Right hindlimb (tissue), 1 donor: ENCODE measurements at places on chromosomes 2 and 18.

GRCh38 chr18:61414086-61414485, 80.9 kb downstream of the CDH20 start:
- no peak for DNase-seq

GRCh38 chr2:164182116-164182627, 439.1 kb downstream of the GRB14 start:
- DNase-seq: no peak

DNA sequence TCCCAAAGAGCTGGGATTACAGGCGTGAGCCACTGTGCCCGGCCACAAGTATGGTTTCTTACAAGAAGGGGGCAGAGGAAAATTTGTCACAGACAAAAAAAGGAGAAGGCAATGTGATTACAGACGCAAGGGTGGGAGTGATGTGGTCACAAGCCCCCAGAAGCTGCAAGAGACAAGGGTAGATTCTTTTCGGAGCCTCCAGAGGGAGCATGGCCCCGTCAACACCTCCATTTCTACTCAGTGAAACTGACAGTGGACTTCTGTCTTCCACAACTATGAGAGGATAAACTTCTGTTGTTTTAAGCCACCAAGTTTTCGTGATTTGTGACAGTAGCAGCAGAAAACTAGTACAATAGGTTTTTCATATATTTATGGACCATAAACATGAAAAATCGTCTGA, 2.1 kb upstream of the TCF7L1 start:
- peak; percentile 44 for DNase-seq

DNA sequence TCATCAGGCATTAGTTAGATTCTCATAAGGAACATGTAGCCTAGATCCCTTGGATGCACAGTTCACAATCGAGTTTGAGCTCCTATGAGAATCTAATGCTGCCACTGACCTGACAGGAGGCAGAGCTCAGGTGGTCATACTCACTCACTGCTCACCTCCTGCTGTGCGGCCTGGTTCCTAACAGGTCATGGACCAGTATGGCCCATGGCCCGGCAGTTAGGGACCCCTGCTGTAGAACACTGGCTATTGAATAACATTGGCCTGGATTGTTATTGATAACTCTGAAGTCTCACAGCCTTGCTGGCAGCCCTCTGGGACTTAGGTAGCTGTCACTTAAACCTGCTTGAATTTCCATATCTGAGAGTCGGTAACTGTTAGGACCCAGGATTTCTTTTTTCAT, 114.5 kb upstream of the ALPP start:
- DNase-seq: no peak

DNA sequence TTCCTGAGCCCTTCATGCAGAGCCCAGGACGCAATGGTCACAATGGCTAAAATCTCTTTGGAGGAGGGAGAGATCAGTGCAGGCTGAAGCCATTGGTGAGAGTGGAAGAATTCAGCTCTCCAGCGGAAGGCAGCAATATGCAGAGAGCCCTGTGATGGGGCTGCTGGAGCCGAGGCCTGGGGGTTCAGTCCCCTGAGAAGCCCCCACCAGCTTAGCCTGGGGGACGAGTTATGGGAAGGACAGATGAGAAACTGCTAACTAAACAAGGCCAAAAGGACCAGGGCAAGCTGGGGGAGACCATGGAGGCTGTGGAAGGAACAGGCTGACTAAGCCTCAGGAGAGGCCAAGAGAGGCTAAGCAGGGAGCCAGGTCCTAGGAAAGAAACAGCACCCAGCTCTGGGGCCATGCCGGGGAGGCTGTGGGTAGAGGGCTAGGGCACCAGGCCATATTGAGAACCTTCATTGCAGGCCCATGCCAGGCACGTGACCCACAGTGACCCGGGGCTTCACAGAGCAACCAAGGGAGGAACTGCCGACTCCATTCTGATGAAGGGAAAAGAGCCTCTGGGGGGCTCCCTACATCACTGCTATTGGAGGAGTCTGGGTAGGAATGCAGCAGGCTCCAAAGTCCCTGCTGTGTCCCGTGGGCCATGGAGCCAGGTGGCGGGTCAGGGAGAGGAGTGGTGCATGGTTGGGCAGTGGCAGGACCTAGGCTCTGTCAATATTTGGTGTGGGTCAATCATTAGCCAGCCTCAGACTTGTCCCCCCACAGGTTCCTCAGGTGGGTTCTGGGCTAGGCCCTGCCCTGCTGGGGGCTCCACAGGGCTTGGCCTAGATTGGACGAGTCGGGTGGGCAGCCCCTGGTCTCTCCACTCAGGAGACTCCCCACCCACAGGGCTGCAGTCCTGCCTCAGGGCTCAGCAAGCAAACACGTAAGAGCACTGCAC, 19.8 kb downstream of the PROC start:
- DNase-seq: no peak

DNA sequence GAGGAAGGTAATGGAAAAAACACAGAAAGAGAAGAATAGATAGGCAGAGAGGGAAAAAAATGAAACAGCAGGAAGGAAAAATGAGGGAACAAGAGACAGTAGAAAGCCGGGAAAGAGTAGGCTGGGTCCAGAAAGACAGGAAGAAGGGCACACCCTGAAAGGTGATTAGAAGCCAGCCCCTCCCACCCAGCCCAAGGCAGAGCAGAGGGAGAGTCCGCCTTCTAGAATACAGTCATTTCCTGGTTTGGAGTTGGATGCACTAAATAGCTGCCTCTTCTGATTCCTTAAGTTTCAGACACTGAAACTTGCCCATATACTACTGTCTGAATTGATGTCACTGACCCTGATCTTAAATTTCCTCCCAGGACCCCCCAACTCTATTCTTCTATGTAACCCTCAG, 17.9 kb upstream of the DSG3 start:
- no peak for DNase-seq
